ENCODE measurements at places on chromosomes 13 and 19.

GRCh38 chr19:364496-365287 is 20.1 kb upstream of the MIER2 start:
- DNase-seq = no peak

DNA sequence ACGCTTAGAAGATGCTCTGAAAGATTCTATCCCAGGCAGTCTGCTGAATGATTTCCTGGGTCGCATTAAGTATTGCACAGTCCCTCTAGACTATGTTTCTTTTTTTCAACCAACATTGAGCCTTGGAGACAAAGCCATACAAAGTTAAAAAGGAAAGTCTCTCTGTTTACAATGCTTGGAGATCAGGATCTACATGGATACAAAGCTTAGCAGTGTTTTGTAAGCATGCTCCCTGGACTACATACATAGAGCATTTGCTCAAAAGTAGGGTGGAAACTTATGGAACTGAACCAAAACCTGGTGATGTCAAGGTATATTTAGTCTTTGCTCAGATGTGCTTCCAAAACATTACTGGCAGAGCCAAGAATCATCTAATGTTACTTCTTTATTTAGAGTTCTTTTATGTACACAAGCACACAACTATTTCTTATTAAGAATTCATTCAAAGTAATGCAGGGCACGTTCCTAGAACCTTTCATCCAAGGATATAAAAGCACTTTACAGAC is 241.2 kb downstream of the ABCC4 start:
- DNase-seq = no peak

DNA sequence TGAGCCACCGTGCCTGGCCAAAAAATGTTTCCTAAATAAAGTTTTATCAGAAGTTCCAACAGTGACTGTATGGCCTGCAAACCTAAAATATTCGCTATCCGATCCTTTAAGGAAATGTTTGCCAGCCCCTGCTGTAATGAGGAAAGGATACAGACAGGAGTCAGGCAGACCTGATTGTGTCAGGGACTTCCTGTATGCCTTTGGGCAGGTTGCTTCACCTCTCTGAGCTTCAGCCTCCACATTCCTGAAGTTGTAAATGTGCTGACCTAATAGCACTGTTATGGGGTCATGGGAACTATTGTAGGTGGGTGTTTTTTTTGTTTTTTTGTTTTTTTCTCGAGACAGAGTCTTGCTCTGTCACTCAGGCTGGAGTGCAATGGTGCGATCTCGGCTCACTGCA is 6.2 kb downstream of the ABHD8 start:
- DNase-seq = no peak

DNA sequence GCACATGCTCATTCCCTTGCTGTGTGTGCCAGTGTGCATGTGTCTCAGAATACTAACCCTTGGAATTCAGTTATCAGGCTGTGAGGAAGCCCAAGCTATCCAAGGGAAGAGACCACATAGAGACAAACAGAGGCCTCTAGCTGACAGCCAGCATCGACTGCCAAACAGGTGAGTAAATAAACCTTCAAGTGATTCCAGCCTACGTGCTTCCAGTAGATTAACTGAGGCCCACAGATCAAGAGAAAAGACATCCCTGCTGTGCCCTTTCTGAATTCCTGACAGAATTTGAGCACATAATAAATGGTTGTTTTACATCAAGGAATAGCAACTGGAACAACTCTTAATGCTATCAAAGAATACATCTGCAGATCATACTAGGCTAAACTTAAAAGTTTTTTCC is 17.5 kb downstream of the ZC3H13 start:
- no peak for DNase-seq

GRCh38 chr13:49540552-49540951 is 44.8 kb downstream of the PHF11 start:
- no peak for DNase-seq

DNA sequence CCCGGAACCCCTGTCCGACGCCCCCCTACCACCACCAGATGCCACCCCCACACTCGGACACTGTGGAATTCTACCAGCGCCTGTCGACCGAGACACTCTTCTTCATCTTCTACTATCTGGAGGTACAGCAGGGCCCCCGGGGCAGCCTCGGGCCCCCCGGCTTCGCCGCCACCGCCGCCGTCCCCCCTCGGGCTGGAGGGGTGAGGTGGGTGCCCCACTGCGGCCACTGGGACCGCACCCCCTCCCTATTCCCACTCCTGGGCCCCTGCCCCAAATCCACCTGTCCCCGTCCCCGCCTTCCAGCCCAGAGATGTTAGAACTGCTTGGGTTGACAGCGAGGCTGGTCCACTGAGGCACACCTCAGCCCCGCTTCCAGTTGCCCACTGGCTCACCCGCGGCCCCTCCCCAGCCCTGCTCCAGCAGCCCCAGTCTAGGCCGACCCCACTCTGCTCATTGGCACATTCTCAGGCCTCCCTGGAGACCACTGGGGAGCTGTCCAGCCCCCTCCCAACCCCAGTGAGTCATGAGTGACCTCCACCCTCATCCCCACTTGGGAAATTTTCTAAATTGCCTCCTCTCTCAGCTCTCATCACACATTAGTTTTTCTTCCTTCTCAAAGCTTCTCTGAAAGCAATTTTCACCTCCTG is 6.5 kb downstream of the LENG1 start:
- no peak for DNase-seq

GRCh38 chr19:49287141-49287770 is 37.7 kb downstream of the SLC6A16 start:
- no peak for DNase-seq

DNA sequence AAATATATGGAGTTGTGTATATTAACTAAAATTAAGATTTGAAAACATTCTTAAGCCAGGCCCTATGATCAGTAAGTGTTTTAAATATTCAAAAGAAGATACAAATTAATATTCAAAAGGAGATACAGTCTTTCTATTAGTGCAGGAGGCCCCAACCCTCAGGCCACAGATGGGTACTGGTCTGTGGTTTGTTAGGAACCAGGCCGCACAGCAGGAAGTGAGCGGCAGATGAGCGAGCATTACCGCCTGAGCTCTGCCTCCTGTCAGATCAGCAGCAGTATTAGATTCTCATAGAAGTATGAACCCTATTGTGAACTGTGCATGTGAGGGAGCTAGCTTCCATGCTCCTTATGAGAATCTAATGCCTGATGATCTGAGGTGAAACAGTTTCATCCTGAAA is 232.9 kb downstream of the FOXO1 start:
- DNase-seq = no peak

GRCh38 chr13:51246025-51246417 is 23.8 kb downstream of the FAM124A start:
- DNase-seq = no peak

GRCh38 chr19:7478173-7478842 is 10.5 kb downstream of the PEX11G start:
- DNase-seq = no peak

DNA sequence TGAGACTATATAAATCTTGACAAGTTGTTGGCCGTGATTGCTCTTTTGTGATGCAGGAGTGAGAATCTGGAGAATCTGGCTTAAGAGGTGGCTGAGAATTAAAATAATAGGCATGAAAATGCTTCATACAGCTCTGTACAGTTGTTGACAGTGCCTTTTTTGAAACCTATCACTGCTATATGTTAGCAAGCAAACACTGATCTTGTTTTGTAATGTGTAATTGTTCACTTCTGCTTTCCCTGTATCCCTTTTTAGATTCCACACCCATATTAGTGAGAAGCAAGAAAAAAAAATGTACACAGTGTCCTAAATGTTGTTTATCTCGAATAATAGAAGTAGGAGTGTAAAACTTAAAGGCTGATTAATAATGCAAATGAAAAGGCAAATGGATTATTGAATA is 31.1 kb downstream of the ITM2B start:
- DNase-seq = no peak

DNA sequence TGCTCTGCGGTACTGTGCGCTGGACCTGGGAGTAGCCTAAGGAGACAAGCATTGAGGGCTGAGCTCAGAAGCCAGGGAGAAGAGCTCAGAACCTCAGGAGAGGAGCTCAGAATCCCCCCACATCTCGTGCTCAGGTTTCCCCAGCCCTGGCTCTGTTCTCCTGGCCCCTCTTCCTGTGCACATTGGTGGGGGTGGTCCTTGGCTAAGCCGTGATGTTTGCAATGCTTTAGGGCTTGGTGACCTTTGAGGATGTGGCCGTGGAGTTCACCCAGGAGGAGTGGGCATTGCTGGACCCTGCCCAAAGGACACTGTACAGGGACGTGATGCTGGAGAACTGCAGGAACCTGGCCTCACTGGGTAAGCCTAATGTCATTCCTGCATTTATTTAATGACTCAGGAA is 6.6 kb downstream of the ZNF557 start:
- no peak for DNase-seq

Data from stimulated activated CD4-positive, alpha-beta T cell treated with anti-CD3 and anti-CD28 coated beads, Interleukin-12 subunit alpha, Interleukin-12 subunit beta, amount 100 ng/mL, for 48 hours (primary cell).